ENCODE measurements at places on chromosomes 7 and 10.
A peak's percentile ranks its signal among the peaks of the same experiment; 100 is the strongest.

DNA sequence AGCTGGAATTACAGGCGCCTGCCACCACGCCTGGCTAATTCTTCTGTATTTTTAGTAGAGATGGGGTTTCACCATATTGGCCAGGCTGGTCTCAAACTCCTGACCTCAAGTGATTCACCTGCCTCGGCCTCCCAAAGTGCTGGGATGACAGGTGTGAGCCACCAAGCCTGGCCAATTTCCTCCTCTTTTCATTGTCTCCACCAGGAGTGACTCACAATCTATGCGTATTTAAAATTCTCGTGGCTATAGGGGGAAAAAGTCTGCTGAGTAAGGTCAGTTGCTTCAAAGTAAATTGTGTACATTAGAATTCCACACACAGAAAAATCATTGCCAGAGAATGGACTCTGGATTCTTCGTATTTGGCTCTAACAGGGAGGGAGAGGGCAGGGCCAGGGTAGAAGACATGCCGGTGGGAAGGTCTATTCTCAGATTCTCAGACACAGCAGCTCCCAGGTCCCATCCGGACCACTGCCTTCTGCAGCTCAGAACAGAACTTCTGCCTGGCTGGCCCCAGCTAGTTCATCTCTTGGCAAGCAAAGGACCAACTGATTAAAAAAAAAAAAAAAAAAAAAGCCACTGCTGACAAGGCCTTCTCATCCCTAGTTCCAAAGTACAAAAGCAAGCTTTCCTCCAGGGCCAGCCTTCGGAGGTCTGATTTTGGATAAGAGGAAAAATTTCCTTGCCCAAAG is 22.2 kb downstream of the PSPH start:
- no peak for DNase-seq

DNA sequence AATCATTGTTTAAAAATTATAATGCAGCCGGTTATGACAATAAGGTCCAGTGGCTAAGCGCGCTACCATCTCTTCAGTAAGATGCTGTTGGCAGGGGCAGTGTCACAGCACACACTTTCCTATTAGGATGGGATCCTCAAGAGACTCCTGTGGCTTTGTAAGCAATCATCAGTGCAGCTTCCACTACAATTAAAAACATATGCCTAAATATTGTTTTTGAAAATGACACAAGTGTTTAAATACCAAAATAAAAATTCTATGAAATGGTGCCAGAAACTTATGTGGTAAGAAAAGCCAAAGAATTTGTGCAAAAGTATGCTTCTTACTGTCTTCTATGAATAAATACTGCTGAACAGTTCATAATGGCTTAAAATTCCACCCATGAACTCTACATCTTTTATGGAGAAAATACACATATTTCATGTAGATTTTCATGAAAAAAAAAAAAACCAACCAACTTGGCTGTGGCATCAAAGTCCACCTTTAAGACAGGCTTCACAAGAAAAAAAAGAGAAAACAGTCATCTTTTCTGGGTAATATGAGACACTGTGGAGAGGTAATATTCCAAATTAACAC is 132.8 kb downstream of the SEMA3C start:
- no peak for DNase-seq

DNA sequence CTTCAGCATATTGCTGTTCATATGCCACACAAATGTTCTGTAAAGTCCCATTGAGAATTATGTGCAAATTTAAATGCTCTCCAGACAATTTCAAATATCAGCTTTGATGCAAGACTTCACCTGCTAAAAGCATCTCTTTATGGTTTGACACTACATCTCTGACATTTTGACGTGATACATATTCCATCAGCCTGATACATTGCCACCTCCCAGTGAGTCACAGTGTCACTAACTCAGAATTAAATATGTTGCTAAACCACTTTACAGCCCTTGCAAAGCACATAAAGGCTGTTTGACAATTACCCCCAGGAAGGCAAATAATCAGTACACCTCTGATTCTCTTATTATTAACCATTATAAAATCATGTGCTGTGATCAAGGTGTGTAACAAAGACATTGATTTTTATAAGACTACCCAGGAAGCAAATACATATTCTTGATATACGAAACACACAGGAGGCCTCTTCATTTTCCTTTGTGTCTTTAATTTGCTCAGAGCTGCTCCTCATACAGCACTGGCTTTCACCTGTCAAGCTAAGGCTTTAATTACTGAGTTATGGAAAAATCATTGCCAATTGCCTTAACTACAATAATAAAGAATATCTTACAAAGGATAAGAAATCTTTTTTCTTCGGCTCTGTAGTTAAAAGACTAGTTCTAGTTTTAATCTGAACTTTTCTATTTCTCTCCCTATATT is 547.5 kb upstream of the C7orf33 start:
- no peak for DNase-seq

- no peak for DNase-seq
Observed at GRCh38 chr10:130491011-130491692, 355.0 kb downstream of the GLRX3 start.

DNA sequence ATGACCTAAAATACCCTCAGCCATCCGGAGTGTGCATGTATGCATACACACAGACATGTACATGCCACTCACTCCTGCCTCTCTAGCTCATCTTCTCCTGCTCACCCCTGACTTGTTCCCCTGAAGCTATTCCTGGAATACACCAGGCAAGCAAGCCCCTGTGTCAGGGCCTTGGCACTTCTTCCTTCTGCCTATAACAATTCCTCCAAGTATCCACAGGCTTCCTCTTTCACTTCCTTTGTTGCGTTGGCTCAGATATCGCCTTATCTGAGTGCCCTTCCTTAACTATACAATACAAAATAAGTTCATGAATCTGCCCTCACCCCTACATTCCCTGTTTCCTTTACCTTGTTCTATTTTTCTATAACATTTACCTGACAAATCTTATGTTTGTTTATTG is 88.8 kb downstream of the NOD1 start:
- DNase-seq, result no peak

GRCh38 chr10:78318305-78318704 is 284.6 kb downstream of the RPS24 start:
- no peak for DNase-seq

DNA sequence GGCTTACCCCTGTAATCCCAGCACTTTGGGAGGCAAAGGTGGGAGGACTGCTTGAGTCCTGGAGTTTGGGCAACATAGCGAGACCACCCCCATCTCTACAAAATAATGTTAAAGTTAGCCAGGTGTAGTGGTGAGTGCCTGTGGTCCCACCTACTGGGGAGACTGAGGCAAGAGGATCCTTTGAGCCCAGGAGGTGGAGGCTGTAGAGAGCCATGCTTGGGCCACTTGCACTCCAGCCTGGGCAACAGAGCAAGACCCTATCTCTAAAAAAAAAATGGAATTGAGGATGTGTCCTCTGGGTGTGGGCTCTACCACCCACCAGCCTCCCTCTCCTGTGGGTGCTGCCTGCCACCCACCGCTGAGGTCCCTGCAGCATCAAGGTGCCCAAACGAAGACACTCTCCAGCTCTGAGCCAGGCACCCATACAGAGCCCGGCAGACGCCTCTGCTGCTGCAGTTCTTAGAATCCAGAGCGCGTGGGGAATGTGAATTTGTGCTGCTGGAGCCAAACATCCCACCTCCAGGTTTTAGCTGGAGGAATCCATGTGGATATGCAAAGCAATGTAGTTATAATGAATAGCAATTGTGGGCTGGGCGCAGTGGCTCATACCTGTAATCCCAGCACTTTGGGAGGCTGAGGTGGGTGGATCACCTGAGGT is 176.0 kb upstream of the TNRC18 start:
- DNase-seq, result no peak

GRCh38 chr10:89421018-89421476 is 6.7 kb downstream of the IFIT5 start:
- no peak for DNase-seq

DNA sequence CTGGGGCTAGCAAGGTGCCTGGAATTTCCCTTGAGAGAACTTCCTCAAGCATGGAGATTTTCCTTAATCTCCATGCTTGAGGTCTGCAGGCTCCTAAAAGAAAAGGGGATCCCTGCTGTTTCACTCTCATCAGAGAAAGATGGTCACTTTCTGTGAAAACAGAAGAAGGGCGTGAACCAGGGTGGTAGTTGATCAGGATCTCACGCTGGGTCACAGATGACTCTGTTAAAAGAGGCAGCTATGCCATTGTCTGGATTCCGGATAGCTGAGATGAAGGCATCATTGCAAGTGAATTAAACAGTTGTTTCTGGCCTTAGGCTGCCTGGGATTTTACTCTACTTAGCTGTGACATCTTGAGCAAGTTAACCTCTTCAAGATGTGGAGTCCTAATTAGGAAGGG is 525.9 kb downstream of the TYW1 start:
- DNase-seq, result no peak

GRCh38 chr10:62506371-62506770 is 132.2 kb downstream of the ZNF365 start:
- DNase-seq, result no peak

- no peak for DNase-seq
Observed at GRCh38 chr10:11831520-11831951, 8.4 kb downstream of the PROSER2 start.

DNA sequence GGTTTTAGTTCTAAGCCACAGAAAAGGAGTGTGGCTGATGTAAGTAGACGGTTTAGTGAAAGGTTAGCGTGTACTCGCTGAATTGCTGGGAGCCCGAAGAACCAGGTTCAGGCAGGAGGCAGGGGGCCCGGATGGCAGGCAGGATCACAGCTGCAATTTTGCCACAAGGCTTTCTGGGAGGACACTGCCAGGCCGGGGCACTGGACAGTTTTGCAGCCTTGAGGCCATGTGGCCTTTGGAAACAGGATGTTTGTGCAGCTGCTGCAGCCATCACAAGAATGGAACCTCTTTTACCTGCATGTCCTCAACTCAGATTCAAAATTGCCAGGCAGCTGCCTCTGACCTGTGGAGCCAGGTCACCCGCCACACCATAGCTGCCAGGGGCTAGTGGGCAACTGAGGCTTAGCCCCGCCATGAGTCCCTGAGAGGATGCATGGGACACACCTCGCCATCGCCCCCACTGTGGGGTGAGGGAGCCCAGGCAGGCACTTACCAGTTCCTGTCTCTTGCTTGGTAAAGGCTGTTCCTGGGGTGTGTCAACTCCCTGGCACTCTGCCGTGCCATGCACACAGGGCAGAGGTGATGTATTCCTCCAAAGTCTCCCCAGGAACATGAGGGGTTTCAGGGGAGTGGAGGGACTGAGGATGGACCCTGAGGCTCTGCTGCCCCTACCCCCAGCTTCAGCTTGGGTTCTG is 188.6 kb downstream of the RPS24 start:
- DNase-seq, result no peak

DNA sequence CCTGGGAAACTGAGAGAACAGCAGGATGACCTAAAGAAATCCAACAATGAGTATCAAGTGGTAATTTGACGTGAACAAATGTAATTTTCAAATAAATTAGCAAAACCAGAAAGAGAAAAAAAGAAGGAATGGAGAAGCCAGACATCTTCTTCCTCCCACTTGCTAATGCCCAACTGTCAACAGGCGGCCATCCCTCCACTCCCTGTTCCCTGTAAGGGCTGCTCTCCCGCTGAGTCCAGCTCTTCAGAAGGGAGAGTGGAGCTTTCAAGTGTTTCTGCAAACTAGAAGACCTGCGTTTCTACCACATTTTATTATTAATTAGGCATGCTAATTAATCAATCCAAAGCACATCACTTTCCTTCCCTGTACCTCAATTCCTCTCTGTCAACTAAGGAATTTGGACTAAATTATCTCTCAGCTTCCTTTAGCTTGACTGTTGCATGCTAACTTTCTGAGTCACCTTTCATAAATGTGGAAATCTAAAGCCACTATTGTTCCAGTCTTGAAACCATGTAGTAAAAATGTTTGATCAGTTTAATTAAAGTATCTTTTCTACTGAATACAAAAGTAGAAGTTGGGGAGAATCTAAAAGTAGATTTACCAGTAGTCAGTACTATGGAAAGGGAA is 48.4 kb upstream of the CUL1 start:
- DNase-seq, result peak; percentile 42

- DNase-seq, result no peak
Observed at GRCh38 chr10:70648427-70648826, 23.9 kb upstream of the ADAMTS14 start.

GRCh38 chr10:11595395-11595692 is 16.1 kb downstream of the USP6NL start:
- DNase-seq, result no peak

GRCh38 chr10:64773357-64773756 is 1252.2 kb downstream of the REEP3 start:
- no peak for DNase-seq

DNA sequence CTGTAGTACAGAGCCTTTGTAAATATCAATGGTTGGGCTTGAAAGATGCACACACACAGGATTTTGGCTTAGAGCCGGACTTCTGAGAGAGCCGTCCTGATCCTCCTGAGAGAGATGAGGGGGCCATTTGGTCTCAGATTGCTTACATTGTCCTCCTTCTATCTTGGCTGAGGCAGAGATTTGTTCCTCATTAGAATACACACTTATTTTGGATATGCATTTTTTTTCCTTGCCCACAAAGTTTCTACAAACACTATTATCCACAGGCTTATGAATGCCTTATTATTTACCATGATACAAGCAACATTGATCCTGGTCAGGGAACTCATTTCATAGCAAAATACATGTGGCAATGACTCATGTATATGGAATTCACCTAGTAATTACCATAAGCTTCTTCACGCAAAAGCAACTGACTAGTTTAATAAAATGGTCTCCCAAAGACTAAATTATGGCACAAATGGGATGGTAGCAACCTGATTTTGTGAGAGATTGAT is 175.3 kb downstream of the MDFIC start:
- DNase-seq, result peak; percentile 29

DNA sequence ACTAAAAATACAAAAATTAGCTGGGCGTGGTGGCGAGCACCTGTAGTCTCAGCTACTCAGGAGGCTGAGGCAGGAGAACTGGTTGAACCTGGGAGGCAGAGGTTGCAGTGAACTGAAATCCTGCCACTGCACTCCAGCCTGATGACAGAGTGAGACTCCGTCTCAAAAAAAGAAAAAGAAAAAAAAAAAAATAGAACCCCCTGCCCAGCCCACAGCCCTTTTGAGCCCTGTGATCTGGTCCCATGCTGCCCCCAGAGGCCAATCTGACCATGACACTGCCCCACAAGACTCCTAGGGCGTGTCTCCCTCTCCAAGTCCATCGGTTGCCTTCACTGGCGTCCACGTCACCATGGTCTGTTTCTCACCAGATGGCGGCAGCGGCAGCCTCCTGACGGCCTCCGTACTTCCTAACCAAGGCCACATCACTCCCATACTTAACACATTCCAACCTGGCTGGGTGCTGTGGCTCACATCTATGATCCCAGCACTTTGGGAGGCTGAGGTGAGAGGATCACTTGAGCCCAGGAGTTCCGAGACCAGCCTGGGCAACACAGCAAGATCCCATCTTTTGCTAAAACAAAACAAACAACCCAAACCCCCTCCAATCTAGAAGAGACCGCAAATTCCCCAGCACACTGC is 18.0 kb downstream of the STX1A start:
- DNase-seq, result peak; percentile 46
